ENCODE measurements at places on chromosomes 4 and X. TPM values are rescaled to one million over a fixed set of nuclear protein-coding genes. Genes with fewer than 3 reads are reported as not detected.
A peak's percentile ranks its signal among the peaks of the same experiment; 100 is the strongest.

GLRA3 gene
- not detected for total RNA-seq

ADGRG2 gene
- total RNA-seq, result not detected

GLOD5 gene
- not detected for total RNA-seq

NHS gene
- 4.4 TPM for total RNA-seq

ARHGAP6 gene
- 1.3 TPM for total RNA-seq

IL15 gene
- total RNA-seq, result 3.2 TPM

NSD2 gene
- 86.5 TPM for total RNA-seq

HGFAC gene
- total RNA-seq, result not detected

CSN2 gene
- total RNA-seq, result not detected

DNA sequence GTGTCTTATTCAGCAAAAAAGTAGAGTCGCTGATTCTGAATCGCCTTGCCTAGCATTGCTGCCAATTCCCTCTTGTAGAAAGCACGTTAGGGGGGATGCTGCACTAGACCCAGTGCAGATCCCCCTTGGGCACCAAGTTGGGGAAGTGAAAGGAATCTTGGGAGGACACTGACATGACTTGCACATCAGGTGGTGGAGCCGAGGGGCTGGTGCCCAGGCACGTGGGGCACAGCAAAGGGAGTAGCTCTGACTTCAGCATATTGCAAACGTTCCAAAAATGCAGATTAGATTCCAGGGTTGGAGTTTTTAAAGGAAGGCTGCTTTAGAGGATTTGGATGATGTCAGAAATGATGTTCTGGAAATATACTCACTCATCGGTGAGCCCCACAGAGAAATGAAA is 47.4 kb upstream of the GPM6B start:
- no peak for DNase-seq

- DNase-seq, result peak; percentile 98
Observed at GRCh38 chr4:15893962-15894361, 44.6 kb downstream of the FGFBP1 start.

- no peak for DNase-seq
Observed at GRCh38 chr4:95066050-95066449, 308.3 kb downstream of the BMPR1B start.

DNA sequence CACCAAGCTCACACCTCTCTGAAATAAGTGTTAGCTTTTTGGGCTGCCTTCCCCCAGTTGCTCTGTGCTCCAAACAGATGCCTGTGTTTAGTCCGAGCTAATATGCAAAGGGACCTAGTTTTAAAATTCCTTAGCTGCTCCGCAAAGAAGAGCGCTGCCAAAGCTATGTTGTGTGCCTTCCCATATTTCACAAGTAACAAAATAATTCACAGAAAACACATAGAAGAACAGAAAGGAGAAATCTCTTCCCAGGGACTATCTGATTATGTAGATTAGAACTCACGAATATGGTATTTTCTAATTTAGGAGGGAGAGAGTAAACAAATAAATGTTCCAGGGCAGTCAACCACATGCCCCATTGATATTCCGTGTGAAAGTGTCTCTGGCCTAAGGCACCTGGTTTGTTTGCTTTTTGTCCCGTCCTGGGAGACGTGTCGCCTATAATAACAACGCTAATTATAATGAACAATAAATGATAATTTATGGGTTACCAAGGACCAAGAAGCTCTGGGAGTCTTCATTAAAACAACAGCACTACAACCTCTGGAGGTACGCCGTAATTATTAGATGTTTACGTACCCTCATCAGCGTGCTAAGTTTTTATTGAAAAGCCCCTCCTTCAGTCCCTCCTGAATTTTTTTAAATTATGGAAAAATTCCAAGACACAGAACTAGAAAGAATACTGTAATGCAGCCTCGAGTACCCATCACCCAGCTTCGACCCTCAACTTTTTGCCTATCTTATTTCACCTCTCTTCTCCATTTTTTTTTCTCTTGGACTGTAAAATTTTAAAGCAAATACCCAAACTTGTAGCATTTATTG is 1.2 kb upstream of the CCNG2 start:
- DNase-seq, result no peak

GRCh38 chr4:156481845-156482244 is 489.8 kb downstream of the PDGFC start:
- no peak for DNase-seq

- no peak for DNase-seq
Observed at GRCh38 chrX:109857584-109858228, 124.6 kb upstream of the ACSL4 start.

GRCh38 chrX:44062840-44063239 is 89.7 kb upstream of the NDP start:
- DNase-seq, result no peak

DNA sequence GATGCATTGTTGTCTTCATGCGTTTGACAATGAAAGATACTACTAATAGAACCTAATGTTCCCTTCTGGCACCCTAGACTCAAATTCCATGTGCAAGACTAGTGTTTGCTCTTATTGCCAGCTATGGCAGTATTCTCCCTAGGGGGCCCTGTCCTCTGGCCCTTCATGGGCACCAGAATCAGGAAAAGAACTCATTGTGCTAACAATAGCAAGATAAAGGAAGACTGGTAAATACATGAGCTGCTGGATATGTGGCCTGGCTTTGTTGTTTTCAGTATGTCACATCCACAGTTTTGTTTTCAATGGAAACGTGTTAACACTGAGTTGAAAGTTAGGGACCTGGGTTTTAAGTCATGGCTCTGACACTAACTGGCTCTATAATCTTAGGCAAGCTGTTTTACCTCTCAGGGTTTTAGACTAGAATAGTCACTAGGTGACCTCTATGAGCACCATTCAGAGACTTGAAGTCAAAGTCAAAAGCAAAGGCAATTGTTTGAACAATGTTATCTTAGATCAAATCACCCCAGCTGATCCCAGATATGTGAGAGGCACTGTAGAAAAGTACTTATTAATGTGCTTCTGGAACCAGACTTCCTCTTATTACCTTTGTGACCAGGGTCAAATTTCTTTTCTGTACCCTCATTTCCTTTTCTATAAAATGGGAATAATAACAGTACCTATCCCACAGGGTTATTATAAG is 253.7 kb upstream of the DIAPH2 start:
- no peak for DNase-seq

DNA sequence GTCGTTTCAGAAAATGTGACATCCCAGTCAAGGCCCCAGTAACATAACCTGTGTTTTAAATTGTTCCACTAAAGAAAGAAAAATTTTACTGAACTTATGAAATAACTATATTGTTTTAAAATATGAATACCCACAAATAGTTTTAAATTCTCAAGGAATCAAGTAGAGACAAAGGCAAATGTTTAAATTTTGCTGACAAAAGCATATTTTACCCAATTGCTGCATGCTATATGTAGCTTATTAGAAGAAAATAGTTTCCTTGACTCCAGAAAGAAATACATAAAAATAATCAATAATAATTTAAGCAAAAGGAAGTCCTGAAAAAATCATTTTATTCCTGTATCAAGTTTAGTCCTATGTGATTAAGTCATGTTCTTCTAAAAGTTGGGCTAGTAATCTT is 481.3 kb upstream of the ADGRL3 start:
- no peak for DNase-seq

GRCh38 chr4:14934704-14935390 is 67.4 kb upstream of the CPEB2 start:
- DNase-seq, result no peak

DNA sequence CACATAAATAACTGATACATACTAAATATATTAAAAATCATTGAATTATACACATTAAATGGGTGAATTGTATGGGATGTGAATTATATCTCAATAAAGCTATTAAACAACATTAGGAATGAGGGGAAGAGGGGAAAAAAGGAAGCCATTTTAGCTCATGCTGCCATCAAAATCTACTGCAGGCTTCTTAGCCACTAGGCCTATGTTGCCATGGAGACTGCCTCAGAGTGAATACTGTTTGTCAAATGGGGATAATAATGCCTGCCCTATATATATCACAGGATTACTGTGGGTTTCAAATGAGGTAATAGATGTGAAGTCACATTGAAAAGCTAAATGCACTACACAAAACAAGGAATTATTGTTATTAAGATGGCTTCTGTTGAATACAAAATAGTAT is 21.2 kb downstream of the TMEM255A start:
- DNase-seq, result no peak

- no peak for DNase-seq
Observed at GRCh38 chrX:100830143-100830542, 10.0 kb downstream of the CSTF2 start.

- DNase-seq, result peak; percentile 59
Observed at GRCh38 chr4:18850867-18851266, 829.3 kb upstream of the LCORL start.

GRCh38 chrX:38954520-38954919 is 153.3 kb downstream of the MID1IP1 start:
- DNase-seq, result no peak

DNA sequence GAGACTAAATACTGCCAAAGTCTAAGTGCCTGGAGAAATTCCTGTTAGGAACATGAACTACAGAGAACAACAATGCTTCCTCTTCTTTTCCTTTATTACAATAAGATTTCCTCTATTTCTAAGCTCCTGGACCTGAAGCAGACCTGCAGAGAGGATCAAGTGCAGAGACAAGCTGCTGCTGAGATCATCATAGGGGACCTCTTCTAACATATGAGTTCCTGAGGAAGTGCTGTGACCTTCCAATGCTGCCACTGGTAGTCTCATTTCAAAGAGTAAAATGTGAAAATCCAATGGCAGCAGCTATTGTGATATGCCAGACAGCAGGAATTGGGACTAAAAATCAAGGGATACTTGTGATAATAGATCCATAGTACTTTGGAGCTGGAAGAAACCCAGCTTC is 28.0 kb downstream of the CCNG2 start:
- no peak for DNase-seq

DNA sequence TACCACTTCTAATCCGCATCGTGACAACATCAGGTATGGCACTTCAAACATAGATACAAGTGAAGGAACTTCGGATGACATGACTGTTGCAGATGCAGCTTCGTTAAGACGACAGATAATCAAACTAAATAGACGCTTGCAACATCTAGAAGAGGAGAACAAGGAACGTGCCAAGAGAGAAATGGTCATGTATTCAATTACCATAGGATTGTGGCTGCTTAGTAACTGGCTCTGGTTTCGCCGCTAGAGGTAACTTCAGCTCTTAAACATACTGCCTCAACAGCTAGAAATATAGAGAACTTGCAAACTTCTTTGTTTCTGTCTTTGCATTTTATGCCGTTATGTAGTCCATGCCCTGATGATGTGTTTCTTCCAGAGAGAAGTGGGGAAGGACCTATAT is 530.8 kb upstream of the DIPK2B start:
- no peak for DNase-seq

DNA sequence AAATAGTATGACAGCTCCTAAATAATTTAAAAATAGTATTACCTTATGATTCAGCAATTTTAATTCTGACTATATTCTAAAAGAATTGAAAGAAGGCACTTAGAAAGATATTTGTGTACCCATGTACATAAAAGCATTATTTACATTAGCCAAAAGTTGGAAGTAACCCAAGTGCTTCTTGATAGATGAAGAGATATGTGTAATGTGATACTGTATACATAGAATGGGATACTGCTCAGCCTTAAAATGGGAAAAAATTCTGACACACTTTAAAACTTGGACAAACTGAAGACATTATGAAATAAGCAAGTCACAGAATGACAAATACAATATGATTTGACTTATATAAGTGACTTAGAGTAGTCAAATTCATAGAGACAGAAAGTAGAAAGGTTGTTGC is 112.2 kb downstream of the IDS start:
- DNase-seq, result no peak

DNA sequence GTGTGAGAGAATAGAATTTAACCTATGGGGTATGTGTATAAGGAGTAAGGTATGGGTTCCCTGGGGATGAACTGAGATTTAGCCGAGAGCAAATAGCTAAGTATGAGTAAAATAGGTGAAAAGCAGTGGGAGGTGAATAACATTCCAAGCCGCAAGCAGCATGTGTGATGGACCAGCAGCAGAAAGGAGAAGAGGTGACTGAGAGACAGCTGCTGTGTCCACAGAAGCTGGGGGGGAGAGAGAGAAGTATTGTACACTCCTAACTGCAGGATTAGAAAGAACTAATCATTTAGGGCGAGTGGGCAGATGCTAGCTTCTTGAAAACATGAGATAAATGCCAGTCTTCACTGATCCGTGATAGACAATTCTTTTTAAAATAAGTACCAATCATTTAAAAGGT is 296.0 kb downstream of the KLHL4 start:
- no peak for DNase-seq

GRCh38 chr4:127204322-127204721 is 428.4 kb upstream of the INTU start:
- no peak for DNase-seq

DNA sequence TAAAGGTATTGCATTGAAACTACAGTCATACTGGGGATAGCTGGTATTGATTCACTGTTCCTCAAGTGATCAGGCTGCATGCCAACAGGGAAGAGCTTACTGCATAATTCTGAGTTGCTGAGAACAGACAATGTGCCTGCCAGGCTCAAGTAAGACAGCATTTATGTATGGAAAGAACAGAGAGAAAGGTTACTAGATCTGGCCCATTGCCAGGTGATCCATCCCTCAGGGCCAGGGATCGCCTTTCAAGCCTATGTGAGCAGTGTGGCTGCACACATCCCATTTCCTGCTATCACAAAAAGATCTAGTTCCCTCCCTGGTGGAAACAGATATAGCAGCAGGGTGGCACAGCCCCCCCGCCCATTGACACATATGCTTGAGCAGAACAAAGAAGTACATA is 254.0 kb downstream of the TMA16 start:
- peak; percentile 20 for DNase-seq

DNA sequence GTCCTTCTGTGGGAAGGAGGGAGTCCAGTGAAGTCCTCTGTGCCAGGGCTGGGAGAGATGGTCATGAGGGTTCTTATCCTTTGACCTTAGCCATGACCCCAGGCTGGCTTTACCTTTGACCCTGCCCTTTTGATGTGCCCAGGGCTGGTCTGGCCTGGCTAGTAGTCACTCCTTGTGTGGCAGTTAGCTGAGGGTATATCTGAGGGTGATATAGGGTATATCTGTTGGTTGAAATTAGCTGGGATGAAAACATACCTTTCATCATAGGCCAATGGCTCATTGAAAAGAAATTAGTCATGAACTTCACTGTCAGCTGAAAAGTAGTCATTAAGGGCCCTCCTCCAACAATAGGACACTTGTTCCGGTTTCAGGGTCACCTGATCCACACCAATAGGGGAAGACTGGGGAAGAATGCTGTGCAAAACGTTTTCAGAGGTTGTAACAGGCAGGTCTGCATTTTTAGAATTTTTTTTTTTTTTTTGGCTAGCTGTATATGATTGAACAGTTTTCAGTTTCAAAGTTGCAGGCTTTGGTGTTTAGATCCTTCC is 74.6 kb upstream of the STOX2 start:
- no peak for DNase-seq
